ENCODE measurements at places on chromosomes 4 and X. TPM values are rescaled to one million over a fixed set of nuclear protein-coding genes. Genes with fewer than 3 reads are reported as not detected.

Gene APBB2
- total RNA-seq: 80.7 TPM

Gene ADAMTS3
- total RNA-seq: not detected

Gene CHRDL1
- not detected for total RNA-seq

DNA sequence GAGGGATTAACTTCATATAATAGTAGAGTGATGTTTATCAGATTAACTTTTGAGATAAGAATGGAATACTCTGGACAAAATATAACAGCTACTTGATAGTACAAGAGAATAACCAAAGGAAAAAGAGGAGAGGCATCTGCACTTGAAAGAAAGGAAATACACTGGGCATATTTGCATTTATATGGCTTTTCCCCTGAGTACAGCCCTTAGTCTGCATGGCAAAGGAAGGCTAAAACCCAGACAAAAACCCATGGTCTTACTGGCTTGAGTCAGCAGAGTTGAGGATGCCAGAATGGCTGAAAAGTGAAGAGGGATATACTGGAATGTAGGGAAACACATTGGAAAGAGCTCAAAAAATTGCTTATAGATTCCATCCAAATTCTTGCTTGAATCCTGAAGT is 101.6 kb downstream of the COL4A5 start:
- no peaks in the 10 kb centered on the region for H3K4me1 ChIP-seq
- H3K36me3 ChIP-seq: no peaks in the 10 kb centered on the region

GRCh38 chrX:3191796-3192195 is 150.5 kb downstream of the ARSF start:
- no peaks in the 10 kb centered on the region for H3K36me3 ChIP-seq
- DNase-seq: no peak
- no peaks in the 10 kb centered on the region for H3K27me3 ChIP-seq
- no peak overlapping the region for H3K27ac ChIP-seq

- peak overlapping the region; percentile 73 for H3K27ac ChIP-seq
- DNase-seq: no peak
- H3K4me1 ChIP-seq: no peaks in the 10 kb centered on the region
- H3K4me3 ChIP-seq: peak overlapping the region; percentile 61
- H3K27me3 ChIP-seq: no peaks in the 10 kb centered on the region
Measured at GRCh38 chr4:26584725-26585124, 841 bp downstream of the TBC1D19 start.

GRCh38 chrX:107135049-107135964 is 16.7 kb upstream of the RBM41 start:
- no peaks in the 10 kb centered on the region for H3K4me1 ChIP-seq
- H3K36me3 ChIP-seq: no peaks in the 10 kb centered on the region
- no peak overlapping the region for H3K4me3 ChIP-seq
- DNase-seq: no peak
- H3K27me3 ChIP-seq: no peaks in the 10 kb centered on the region
- H3K27ac ChIP-seq: no peak overlapping the region

GRCh38 chr4:171281359-171281758 is 531.8 kb upstream of the GALNTL6 start:
- H3K4me1 ChIP-seq: no peaks in the 10 kb centered on the region
- no peaks in the 10 kb centered on the region for H3K27me3 ChIP-seq
- no peak overlapping the region for H3K4me3 ChIP-seq

GRCh38 chr4:48902266-48902665 is 4.3 kb downstream of the OCIAD2 start:
- no peaks in the 10 kb centered on the region for H3K27me3 ChIP-seq
- DNase-seq: no peak
- H3K4me1 ChIP-seq: peaks cover 15% of the 10 kb centered on the region
- no peaks in the 10 kb centered on the region for H3K36me3 ChIP-seq
- no peak overlapping the region for H3K27ac ChIP-seq
